ENCODE measurements at places on chromosomes 1 and 21.

GRCh38 chr1:157496121-157496526 lies 56.2 kb downstream of the FCRL5 start:
- peak; percentile 50 for DNase-seq

GRCh38 chr21:38793926-38794713 lies 11.6 kb upstream of the ETS2 start:
- no peak for DNase-seq

- no peak for DNase-seq
These were observed 15.6 kb upstream of the MAP10 start for GRCh38 chr1:232789651-232790050.

GRCh38 chr1:80523861-80524260 lies 1276.9 kb upstream of the ADGRL2 start:
- no peak for DNase-seq

DNA sequence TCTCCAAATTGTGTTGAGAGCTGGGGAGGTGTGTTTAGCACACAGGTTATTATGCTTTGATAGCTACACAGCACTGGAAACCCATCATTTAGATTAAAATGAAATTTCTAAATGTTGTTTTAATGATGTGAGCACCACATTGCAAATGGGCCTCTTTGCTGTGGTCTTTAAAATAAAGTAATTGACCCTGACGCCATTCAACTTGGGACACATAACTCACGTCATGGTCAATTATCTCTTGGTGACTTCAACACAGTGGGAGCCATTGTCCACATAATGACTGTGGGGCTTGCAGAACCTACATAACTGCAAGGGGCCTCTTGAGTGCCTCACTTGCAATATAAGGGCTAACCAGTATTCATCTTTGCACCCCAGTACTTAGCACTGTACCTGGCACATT lies 280.4 kb downstream of the HLX start:
- DNase-seq: no peak

- DNase-seq: no peak
These were observed 81.1 kb downstream of the TNFSF18 start for GRCh38 chr1:172969611-172970010.

- no peak for DNase-seq
These were observed 96.0 kb upstream of the DUSP10 start for GRCh38 chr1:221837896-221838295.

DNA sequence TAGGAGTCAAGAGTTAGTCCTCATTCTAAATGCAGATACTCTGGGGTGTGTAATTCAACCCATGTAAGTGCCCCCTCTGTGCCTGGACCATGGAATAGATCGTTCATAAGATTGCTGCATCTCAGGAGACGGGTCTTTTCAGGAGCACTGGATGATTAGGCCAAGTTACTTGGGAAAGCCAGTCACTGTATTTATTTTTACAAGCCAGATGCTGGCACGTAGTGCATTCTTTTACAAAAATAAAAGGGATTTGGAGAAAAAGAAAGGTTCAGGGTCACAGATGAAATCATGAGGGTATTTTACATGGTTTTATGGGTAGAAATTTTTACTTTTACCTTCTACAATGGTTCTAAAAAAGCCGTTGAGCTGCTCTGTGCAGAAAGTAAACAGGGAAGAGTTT lies 102.6 kb upstream of the UBE2U start:
- no peak for DNase-seq

- DNase-seq: no peak
These were observed 965.4 kb upstream of the TMPRSS15 start for GRCh38 chr21:19368944-19369343.

GRCh38 chr1:8797216-8797615 lies 20.2 kb downstream of the RERE start:
- no peak for DNase-seq

DNA sequence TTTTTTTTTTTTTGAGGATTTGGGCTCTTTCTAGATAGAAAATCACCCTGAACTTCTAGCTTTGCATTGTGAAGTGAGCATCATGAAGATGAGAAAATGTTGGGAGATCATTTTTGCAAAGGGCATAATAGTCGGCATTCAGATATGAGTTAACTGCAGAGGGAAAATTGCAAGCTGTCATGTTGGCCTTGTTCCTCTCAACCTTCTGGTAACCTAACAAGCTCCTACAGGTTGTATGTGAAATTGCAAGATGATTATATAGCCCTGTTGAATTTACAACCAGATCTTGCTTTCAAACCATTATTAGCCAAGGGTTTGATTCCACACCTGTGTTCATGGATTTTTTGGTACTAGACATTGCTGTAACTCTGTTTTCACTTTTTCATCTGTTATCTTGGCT lies 2.2 kb downstream of the ELOA start:
- peak; percentile 53 for DNase-seq

DNA sequence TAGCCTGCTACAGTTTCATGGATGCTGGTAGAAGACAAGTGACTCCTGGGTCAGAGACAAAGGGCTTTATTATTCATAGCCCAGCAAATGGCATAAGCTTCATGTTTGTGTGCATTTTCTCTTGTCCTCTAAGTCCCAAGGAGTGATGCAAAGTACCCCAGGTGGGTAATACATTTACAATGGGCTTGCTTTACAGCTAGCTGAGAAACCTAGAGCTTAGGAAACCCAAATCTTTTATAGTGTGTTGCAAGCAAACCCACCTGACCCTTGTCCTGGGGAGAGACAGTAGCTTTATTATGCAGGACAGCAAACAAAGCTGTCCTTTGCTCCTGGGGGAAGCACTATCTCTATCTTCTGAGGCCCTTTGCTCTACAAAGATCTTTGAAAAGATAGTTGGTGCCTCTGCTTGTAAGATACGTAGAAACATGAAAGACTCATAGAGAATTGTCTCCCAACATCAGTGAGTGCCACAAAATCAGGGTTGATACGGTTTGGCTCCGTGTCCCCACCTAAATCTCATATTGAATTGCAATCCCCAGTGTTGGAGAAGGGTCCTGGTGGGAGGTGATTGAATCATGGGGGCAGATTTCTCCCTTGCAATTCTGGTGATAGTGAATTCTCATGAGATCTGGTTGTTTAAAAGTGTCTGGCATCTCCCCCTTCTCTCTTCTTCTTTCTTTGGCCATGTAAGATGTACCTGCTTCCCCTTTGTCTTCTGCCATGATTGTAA lies 315.8 kb upstream of the USP24 start:
- DNase-seq: no peak

DNA sequence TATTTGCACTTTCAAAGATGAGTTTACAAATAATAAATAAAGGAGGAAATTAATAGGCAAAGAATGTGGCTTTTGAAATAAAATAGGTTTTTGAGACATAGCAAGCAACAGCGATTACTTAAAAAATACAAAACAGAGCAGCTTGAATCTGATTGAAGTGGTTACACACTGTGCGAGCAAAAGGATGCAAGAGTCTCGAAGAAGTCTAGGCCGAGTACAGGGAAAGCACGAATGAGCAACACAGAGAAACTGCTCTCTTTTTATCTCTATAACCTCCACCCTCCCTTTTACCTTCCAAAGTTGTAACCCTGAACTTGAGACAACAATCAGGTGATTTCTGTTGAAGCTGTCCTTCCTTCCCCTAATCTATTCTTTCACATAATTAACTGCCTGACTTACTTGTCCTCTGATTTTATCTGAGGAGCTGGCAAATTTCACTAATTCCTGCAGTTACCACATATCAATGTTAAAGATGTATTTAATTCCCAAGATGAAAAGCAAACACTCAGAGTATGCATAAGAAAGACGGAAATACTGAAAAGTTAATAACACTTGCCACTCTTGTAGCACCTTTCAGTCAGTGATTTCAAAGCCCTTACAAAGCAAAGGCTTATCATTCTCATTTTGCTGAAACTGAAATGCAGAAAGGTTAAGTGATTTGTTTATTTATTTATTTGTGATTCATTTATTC lies 1030.1 kb downstream of the ADGRL2 start:
- DNase-seq: no peak

GRCh38 chr1:242404296-242404695 lies 120.2 kb downstream of the PLD5 start:
- no peak for DNase-seq

DNA sequence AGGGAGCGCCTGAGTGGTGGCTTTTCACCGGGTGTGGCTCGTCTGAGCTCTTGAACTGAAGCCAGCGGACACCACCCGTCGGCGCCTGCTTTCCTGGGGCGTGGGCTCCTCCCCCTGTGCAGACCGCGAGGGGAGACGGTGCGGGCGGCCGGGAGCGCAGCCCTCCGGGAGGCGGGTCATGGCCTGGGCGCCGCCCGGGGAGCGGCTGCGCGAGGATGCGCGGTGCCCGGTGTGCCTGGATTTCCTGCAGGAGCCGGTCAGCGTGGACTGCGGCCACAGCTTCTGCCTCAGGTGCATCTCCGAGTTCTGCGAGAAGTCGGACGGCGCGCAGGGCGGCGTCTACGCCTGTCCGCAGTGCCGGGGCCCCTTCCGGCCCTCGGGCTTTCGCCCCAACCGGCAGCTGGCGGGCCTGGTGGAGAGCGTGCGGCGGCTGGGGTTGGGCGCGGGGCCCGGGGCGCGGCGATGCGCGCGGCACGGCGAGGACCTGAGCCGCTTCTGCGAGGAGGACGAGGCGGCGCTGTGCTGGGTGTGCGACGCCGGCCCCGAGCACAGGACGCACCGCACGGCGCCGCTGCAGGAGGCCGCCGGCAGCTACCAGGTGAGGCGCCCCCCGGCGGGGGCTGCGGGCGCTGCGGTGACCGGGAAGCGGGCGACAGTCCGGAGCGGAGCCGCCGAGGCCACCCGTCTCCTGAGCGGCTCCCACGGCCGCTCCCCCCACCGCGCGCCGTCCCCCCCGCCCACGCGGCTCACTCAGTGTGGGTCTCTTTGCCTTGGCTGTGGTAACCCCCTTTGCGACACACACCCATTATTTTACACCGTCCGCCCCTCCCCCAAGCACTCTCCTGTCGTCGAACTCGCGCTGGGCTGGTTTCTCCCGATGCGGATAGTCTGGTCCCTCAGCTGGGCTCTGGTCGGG lies at the start of gene TRIM58:
TRIM58 (plus strand) TSS at position 119 of the 916 bp plus-strand sequence; CDS start at position 179, 60 bp downstream.
- peak; percentile 90 for DNase-seq

DNA sequence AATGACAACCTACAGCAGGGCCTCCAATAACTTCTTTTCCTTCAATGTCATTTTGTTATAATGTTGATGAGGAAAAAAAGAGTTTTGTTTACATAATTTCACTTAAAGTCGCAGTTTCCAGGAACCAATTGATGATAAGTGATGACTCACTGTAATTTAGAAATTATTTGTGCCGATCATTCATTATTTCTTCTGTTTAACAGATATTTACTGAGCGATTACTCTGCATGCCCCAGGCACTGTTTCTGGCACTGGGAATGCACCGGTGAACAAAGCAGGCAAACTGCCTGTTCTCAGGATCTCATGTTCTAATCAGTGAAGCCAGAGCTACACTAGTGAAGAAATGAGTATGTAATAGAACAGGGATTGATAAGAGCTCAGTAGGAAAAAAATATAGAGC lies 403.4 kb downstream of the NTNG1 start:
- no peak for DNase-seq

GRCh38 chr1:236289492-236290131 lies 7.9 kb upstream of the ERO1B start:
- DNase-seq: no peak

DNA sequence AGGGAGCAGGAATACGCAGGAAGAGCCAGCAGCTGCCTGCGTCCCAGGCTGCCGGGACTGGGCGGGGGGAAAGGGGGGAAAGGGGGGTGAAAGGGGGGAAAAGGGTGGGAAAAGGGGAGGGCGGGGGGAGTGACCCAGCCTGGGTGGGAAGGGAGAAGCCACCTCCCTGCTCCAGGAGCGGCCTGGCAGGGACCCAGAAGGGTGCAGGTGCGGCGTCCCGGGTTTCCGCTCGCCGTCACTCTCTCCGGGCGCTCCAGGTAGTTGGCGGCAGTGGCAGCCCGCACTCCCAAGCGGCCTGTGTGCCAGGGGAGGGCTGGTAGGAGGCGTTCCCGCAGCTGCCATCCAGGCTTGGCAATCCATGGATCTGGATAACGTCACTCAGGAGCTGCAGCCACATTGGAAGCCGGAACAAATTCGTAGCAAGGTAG lies 141.0 kb upstream of the NGF start:
- no peak for DNase-seq

DNA sequence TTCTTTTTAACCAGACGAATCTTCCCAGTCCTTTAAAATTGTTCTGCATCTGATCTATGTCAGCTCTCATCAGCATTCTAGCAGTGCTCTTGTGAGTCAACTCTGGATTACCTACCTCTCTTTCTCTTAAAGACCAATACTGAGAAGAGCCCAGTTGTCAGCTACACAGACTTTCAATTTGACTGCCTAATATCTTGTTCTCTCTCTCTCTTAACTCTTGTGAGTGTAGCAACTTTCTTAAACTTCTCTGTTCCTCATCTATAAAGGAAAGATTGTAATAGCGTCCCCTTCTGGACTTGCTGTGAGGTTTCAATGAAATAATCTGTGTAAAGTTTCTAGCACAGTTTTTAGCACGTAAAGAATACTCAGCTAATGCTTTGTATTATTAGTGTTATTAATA lies 499.3 kb upstream of the ADAMTS5 start:
- no peak for DNase-seq

GRCh38 chr1:229557200-229557850 lies 1.2 kb downstream of the ABCB10 start:
- DNase-seq: no peak

DNA sequence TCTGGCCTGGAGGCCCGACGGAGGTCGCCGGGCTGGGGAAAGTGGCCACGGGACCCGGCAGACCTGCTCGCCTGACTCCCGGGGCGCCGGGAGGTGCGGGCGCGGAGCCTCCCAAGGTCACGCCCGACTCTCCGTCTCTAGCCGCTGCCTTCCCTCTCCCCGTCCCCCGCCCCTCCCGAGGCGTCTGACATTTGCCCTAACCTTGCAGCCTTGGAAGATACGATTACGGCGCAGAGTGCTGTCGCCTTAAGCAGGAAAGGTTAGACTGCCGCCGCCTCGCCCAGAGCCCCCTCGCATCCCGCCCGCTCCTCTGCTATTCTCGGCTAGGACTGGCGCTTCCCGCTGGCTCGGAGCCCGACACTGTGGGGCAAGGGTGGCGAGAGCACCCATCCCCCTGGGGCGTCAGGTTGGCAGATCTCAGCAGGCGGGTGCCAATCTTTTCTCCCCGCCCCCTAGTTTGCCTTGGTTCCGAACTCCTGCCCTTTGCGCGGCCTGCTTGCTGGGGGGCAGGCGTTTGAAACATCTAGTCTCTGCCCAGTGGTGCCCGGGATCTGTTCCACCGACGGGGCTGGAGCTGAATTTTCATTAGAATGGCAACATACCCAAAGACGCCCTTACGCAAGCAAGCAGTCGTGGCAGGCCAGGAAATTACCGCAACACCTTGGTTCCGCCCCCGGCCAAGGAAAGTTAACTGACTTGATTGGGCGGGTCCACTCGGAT lies 835 bp downstream of the PGM1 start:
- peak; percentile 46 for DNase-seq

- no peak for DNase-seq
These were observed 1.6 kb downstream of the ZNF648 start for GRCh38 chr1:182059936-182060335.

Data from LoVo (cell line).